ENCODE measurements at places on chromosomes 4 and X.

DNA sequence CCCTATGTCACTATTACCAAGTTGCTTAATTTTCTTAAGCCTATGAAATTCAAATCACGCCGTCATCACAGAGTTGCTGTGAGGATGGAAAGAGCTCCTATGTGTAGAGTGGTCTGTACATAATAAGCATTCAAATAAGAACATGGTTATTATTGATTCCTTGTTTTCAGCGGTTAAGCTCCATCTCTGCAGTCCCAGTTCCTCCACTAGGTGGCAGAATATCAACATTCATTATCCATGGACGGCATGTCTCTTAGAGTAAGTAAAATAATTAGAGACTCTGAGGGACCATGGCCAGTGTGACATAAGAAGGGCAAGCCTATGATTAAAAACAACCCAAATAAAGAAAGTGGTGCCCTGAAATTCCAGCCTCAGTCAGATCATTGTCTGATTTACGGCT lies 132.5 kb upstream of the NHS start:
- DNase-seq: no peak

DNA sequence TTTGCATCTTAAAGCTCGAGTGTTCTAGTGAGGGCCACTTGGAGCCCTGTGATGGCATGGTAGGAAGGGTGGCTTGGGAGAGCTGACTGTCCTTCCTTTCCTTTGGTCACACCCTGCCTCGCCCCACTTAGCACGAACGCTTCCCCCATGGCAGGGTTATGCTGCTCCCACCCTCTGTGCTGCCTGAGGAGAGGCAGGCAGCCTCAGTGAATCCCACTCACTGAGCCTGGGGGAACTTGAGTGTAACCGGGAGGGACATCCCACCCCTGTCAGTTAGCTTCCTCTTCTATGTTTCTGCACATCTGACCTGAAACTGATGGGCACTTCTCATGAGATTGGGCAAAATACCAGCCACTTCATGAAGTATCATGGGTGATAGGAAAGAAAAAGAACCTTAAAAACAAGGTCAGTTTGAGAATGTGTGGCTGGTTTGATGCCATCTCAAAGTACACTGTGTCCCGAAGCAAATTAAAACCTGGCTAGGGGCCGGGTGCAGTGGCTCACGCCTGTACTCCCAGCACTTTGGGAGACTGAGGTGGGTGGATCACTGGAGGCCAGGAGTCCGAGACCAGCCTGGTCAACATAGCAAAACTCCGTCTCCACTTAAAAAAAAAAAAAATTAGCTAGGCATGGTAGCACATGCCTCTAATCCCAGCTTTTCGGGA lies 10.1 kb downstream of the TKTL1 start:
- DNase-seq: no peak

DNA sequence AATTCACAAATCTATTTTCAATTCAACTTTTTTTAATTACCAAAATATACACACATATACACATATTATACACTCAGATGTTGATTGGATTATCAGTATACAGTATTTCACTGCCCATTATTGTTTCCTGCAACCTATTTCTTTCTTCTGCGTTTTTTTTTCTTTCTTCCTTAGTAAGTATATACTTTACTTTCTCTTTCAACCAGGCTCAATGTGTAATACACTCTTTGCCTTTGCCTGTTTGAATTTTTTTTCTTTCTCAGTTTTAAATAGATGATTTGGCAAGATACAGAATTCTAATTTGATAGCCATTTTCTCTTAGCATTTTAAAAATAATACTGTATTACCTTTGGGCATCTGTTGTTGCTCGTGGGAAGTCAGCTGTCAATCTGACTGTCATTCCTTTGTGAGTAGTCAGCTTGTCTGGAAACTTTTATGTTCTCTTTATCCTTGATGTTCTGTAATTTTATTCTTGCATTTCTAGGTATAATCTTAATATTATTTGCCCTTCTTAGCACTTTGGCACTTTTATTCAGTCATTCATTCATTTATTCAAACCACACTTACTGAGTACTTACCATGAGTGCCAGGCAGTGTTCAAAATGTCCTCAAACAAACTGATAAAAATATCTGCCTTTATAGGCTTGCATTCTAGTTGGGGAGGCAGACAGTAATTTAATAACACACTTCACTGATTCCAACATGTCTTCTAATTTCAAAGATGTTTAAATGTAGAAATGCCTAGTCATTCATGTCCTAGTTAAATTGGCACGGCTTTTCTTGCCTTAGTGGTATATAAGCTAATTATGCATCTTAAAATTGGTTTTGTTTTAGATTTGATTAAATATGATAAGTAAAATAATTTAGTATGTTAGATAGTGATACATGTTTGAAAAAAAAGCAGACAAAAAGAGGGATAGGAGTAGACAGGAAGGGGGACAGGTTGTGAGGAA lies 3.7 kb downstream of the USP38 start:
- no peak for DNase-seq

GRCh38 chrX:1334854-1335253 lies 1.7 kb upstream of the IL3RA start:
- DNase-seq: no peak

GRCh38 chr4:170281027-170281426 lies 191.3 kb upstream of the AADAT start:
- DNase-seq: no peak

GRCh38 chr4:84614891-84615290 lies 32.0 kb downstream of the CDS1 start:
- no peak for DNase-seq

- DNase-seq: no peak
Measured at GRCh38 chr4:37381040-37381668, 136.6 kb downstream of the NWD2 start.

DNA sequence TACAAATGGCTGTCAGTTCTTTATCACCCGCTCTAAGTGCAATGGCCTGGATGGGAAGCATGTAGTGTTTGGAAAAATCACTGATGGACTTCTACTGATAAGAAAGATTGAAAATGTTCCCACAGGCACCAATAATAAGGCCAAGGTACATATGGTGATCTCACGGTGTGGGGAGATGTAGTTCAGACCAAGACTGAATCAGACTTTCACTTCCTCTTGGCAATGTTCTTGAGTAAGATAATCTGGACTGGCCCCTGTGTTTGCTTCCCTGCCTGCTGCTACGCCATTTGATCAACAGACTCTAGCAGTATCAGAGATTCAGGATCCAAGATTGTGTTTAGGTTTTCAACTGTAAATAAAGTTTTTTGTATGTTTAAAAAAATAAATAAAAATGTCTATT lies 682.2 kb upstream of the AMOT start:
- DNase-seq: no peak

- no peak for DNase-seq
Measured at GRCh38 chr4:10175626-10176025, 59.0 kb upstream of the WDR1 start.

GRCh38 chrX:102546828-102547493 lies 30.4 kb upstream of the TMSB15A start:
- DNase-seq: peak; percentile 0

DNA sequence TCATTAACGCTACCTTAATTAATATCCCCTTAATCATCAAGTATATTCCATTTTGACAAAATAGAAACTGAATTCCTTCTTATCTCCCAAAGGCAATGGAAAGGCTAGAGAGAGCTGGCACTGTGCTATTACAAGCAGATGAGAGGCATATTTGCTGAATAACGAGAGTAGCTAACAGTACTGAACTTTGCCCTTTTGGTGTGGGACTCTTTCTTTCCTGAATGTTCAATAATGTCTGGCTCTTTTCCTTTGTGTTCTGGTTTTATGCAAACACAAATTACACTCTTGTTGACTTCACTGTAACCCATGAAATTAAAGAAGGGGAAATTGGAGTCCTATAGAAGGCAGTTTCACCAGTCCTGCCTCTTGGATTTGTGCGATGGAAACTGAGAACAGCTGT lies 63.5 kb downstream of the SHROOM3 start:
- no peak for DNase-seq

DNA sequence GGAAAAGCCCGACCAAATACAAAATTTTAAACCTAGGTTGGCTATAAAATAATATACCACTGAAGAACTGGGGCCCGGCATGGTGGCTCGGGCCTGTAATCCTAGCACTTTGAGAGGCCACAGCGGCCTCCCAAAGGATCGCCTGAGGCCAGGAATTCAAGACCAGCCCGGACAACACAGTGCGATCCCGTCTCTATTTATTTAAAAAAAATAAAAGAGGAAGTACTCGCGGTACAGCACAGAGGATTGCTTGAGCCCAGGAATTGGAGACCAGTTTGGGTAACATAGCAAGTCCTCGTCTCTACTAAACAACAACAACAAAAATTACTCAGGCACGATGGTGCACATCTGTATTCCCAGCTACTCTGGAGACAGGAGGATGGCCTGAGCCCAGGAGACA lies 44.8 kb upstream of the CDKN2AIP start:
- no peak for DNase-seq

GRCh38 chrX:331151-331824 lies 12.7 kb upstream of the GTPBP6 start:
- no peak for DNase-seq

GRCh38 chr4:155321006-155321405 lies 55.8 kb downstream of the MAP9 start:
- no peak for DNase-seq
